A549 treated with AZD2906 at 1 μM for 4 hours (cell line): ENCODE measurements at places on chromosomes 3 and 15. TPM values are rescaled to one million over a fixed set of nuclear protein-coding genes. Genes with fewer than 3 reads are reported as not detected.

EXOSC7 gene
- 44.7 to 48.0 TPM (median 46.4 TPM) in 5 replicates for total RNA-seq

USP4 gene
- total RNA-seq: 11.9 to 15.5 TPM (median 14.2 TPM) in 5 replicates

CSPG4 gene
- 0.09 to 0.15 TPM (median 0.13 TPM) in 5 replicates for total RNA-seq

ALS2CL gene
- 5.1 to 8.7 TPM (median 7.0 TPM) in 5 replicates for total RNA-seq

OIP5 gene
- total RNA-seq: 12.9 to 13.8 TPM (median 13.3 TPM) in 5 replicates

LYSMD2 gene
- 16.8 to 24.2 TPM (median 22.2 TPM) in 5 replicates for total RNA-seq

GOLGA8O gene
- 0.24 to 0.51 TPM (median 0.30 TPM) in 5 replicates for total RNA-seq

CLDN16 gene
- 0.03 to 0.16 TPM (median 0.09 TPM) in 5 replicates for total RNA-seq

ADCY5 gene
- 0.39 to 0.88 TPM (median 0.61 TPM) in 5 replicates for total RNA-seq

AADACL2 gene
- not detected in 5 replicates for total RNA-seq

NLGN1 gene
- total RNA-seq: not detected in 5 replicates

MUC20 gene
- total RNA-seq: 0.30 to 0.87 TPM (median 0.61 TPM) in 5 replicates

ZDHHC19 gene
- total RNA-seq: 0.22 to 0.35 TPM (median 0.29 TPM) in 4 of 5 replicates, not detected in the other

C2CD4B gene
- total RNA-seq: 0.10 to 0.37 TPM (median 0.24 TPM) in 5 replicates

MESP2 gene
- 0.09 to 0.83 TPM (median 0.40 TPM) in 5 replicates for total RNA-seq

SAMD7 gene
- total RNA-seq: not detected in 5 replicates

CSTA gene
- 0.81 to 1.1 TPM (median 0.86 TPM) in 5 replicates for total RNA-seq

SUSD5 gene
- 2.9 to 4.6 TPM (median 3.7 TPM) in 5 replicates for total RNA-seq

FAM174B gene
- 7.5 to 10.0 TPM (median 8.1 TPM) in 5 replicates for total RNA-seq

NPAP1 gene
- not detected in 5 replicates for total RNA-seq

GPR160 gene
- 1.4 to 2.1 TPM (median 1.7 TPM) in 5 replicates for total RNA-seq

BTBD1 gene
- 50.7 to 60.0 TPM (median 55.2 TPM) in 5 replicates for total RNA-seq

SLC6A20 gene
- total RNA-seq: 0.03 to 0.08 TPM (median 0.06 TPM) in 4 of 5 replicates, not detected in the other
